ACHN (cell line): ENCODE measurements at places on chromosomes 13 and 19.

GRCh38 chr13:84702174-84702573 lies 819.9 kb upstream of the SLITRK1 start:
- no peak for DNase-seq

DNA sequence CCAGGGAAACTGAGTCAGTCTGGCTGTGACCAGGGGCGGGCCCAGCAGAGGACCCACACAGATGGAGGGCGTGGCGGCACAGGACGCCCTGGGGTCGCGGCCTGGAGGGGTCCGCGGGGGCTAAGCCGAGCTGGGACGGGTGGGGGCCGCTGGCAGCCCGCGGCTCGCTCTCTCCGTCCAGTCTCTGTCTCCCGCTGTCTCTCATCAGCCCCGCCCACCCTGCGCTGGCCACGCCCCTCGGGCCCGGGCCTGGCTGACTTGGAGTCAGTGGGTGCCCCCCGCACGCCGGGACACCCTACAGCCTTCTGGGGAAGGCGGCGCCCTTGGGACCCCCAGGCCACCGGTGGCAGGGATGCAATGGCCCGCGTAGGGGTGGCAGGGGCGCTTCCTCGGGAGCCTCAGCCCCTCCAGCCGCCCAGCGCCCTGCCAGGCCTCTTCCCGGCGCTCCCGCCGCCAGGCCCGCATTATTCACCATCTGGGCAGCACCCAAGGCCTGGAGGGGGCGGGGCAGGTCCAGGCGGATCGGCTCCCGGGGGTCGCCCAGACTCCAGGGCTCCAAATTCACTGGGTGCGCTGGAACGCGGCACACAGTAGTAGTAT lies at the start of gene TBXA2R:
Gene TBXA2R, minus strand, starts transcription at position 186 of the 600 bp plus-strand sequence. CDS start 6,241 bp downstream, outside the sequence.
- peak; percentile 54 for DNase-seq

- no peak for DNase-seq
Observed at GRCh38 chr19:39676004-39676403, 20.3 kb downstream of the LGALS16 start.

DNA sequence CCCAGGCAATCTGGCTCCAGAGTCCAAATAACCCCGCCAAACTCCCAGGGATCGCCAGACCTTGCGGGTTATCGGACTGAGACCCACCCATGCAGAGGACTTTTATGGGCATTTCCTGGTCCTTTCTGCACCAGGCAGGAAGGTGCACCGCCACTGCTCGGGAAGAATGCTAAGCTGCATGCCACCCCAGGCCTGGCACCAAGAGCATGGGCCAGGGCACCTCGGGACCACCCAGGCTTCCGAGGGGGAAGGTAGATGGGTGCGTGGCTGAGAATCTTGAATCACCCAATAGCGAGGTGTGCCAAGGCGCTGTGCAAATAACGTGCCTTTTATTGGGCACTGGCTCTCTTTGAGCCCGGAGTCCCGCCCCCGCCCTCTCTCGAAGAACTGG lies 422 bp upstream of the ZNF575 start:
- DNase-seq, result peak; percentile 69

GRCh38 chr13:25733001-25733491 lies 318.8 kb downstream of the SHISA2 start:
- DNase-seq, result peak; percentile 86

DNA sequence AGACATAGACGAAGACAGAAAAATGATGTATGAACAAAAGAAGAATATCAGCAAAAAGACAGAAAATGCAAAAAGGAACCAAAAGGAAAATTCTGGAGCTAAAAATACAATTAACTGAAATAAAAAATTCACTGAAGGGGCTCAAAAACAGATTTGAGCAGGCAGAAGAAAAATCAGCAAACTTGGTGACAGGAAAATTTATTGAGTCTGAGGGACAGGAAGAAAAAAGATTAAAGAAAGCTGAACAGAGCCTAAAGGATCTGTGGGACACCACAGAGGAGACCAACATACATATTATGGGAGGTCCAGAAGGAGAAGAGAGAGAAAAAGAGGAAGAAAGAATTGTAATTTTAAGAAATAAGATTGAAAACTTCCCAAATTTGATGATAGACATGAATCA lies 7.4 kb upstream of the LSR start:
- no peak for DNase-seq

DNA sequence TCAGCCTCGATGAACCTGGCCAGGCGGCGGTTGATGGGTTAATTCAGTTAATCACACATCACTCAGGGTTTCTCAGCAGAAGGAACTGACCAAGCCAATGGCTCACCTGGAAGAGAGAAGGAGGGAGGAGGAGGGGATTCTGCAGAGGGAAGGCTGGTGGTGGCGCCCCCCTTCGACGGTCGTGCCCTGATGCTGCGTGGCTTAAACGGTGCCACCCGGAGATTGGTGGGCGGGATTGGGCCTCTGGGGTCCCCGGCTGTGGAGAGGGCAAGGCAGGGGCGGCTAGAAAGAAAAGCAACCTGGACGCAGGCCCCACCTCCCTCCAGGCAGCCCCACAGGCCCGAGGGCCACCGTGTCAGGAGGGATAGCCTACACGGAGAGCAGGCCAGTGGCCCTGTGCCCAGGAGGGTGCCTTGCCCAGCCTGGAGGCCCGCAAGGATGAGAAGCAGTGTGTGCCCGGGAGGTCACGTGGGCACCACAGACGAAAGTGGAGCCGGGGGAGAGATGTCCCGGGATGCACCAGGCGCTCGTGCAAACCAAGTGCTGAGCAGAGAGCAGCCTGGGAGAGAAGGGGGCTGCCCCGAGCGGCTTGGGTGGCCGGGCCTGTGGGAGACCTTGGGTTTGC lies 16.0 kb downstream of the CSNK1G2 start:
- no peak for DNase-seq

GRCh38 chr19:41187884-41188279 lies 5.1 kb upstream of the CYP2S1 start:
- DNase-seq, result no peak

GRCh38 chr19:56994251-56995017 lies 125.4 kb upstream of the USP29 start:
- DNase-seq, result no peak

- peak; percentile 46 for DNase-seq
Observed at GRCh38 chr19:41588497-41589209, 12.7 kb downstream of the CEACAM21 start.

DNA sequence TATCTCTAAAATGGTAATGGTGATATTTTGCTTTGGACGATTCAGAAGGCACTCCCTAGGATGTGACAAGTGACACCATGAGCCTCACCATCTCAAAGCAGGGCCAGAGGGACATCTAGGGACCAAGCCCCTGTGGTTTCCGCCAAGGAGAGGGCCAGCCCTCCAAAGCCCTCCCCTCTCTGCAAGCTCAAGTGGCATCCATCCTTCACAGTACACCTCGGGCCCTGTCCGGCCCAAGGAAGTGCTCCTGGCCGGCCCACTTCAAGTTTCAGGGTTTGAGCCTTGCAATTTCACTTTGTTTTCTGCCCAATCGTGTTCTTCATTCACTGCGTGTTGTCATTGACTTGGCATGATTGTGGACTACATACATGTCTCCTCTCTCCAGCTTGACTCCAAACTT lies 82.5 kb downstream of the TSHZ3 start:
- no peak for DNase-seq

DNA sequence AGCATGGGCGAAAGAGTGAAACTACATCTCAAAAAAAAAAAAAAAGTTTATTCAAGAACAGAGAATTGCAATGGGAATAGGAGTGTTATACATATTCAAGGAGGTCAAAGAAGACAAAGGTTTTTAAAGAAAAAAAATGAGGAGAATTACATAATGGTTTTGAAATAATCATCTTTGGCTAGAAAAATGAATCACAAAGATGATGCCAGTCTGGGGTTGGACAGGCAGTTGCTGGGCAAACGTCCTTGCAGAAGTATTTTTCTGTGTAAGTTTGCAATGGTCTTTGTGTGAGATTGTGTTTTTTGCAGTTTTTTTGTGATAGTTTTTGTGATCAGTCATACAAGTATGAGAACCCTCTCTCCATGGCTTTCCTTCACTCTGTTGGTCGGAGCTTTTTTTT lies 23.7 kb downstream of the LYPD3 start:
- DNase-seq, result no peak

DNA sequence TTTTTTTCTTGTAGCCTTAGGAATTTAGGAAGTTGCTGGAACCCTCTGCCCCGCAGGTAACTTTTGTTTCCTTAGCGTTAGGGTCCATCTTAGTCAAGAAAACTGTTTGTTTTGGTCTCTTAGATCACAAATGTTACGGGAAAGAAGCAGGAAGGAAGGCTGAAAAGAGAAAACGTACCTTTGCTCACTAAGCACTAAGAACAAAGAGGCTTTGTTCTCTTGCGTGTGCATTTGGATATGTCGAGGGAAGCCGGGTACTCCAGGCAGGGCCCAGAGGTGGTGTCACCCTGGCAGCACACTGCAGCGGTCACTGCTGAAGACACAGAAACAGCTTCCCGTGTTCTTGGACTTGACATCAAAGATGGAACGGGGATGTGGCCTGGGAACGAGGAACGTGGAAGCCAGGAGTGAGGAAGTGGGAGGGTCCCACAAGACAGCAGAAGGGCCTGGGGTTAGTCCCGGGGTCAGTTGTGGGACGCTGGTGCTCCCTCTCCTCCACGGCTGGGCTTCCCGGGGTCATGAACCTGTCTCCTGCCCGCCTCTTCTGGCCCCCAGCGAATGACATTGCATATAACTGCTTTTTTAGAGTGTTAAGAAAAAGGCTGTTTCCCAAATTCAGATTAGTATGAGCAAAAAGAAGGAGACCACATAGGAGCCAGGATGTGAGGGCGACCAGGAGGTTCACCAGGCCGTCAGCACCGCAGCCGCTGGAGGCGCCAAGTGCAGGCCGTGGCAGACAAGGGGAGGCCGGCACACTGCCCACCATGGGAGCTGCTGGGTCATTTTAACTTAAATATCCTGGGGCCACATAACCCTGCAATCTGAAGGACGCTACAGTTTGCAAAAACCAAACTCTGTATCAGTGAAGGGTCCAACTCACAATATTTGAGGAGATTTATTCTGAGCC lies 31.6 kb downstream of the ATP11A start:
- no peak for DNase-seq

- peak; percentile 50 for DNase-seq
Observed at GRCh38 chr13:24997367-24997967, 98.5 kb upstream of the PABPC3 start.

DNA sequence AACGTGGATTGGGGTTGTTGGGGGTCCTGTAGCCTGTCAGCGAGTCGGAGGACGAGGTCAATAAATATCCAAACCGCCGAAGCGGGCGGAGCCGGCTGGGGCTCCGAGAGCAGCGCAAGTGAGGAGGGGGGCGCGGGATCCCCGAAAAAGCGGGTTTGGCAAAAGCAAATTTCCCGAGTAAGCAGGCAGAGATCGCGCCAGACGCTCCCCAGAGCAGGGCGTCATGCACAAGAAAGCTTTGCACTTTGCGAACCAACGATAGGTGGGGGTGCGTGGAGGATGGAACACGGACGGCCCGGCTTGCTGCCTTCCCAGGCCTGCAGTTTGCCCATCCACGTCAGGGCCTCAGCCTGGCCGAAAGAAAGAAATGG lies 754 bp upstream of the SIX5 start:
- peak; percentile 38 for DNase-seq

- DNase-seq, result no peak
Observed at GRCh38 chr13:59991395-59991794, 172.3 kb downstream of the DIAPH3 start.

DNA sequence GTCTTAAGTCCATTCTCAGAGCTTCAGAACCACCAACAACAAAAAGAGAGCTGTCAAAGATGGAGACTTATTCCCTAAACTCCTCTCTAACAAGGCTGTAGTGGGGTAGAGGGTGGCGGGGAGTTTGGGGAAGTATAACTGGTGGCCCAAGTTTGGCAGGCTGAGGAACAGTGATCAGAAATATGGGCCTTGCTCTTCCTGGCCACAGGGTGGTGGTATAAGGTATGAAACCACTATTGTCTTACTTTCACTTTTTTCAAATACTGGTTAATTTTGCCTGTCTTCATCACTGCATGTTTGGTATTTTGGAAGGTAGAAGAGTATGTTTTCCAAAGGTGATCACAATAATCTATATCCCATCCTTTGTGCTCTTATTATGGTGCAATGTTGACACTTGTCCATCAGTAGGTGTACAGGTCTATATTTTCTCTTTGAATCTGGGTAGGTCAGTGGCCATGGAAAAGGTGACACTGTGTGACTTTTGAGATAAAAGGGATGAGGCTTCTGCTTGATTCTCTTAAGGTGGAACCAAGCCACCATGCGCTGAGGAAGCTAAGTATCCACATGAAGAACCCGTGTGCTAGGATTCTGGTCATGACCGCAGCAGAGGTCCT lies 23.2 kb upstream of the GPC5 start:
- peak; percentile 22 for DNase-seq

DNA sequence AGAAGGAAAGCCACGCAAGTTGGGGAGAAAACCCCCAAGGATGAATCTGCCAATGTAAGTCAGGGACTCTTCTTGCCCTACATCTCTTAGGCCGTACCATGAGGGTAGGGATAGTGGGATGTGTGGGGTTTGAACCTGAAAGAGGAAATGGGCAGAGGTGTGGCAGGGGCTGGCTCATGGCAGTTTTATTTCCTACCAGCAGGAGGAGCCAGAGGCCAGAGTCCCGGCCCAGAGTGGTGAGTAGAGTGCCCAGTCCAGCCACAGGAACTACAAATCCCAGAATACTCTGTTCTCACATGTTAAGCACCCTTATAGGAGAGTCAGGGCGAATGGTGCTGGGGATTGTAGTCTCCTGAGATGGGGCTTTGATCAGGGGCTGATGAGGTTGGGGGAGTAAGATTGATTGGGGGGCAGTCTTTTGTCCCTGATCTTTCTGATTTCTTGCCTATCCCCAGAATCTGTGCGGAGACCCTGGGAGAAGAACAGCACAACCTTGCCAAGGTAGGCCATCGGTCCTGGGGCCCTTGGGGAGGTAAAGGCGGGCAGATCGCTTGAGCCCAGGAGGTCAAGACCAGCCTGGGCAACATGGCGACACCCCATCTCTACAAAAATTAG lies 16.5 kb downstream of the VASP start:
- peak; percentile 85 for DNase-seq

DNA sequence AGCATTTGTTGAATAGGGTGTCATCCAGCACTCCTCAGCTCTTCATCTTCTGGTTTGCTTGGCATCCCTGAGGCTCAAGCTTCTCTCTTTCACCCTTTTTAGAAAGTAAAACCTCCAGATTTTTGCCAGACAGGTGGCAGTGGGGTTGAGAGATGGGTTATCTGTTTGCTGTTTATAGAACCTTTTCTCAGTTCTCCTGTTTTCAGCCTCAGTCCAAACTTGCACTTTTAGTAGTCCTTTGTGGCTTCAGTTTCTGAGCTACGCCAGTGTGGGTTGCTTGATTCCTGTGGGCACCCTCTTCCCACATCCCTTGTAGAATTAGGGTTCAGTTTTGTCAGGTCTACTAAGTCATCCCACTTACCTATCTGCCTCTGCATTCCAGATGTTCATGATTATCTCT lies 147.9 kb downstream of the PAN3 start:
- DNase-seq, result no peak

DNA sequence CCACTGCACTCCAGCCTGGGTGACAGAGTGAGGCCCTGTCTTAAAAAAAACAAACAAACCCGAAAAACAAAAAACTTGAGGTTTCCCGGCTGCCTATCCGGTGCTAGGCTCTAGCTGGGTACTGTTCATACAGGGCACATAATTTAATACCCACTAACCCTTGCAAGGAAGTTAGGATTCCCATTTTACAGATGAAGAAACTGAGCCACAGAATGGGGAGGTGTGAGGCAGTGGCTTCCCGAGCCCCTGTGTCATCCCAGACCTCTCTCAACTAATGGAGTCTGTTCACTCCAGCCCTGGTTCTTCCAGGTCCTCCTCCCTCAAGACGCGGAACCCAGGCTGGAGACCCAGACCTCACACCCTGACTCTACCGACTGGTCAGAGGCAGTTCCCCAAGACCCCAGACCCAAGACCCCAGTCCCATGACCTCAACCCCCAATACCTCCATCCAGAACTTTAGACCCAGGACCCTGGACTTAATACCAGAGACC lies 576 bp downstream of the APBA3 start:
- peak; percentile 10 for DNase-seq
